Esophagus squamous epithelium (tissue), 5 donors: ENCODE measurements at places on chromosomes 4 and X. TPM values are rescaled to one million over a fixed set of nuclear protein-coding genes. Genes with fewer than 3 reads are reported as not detected.
A peak's percentile ranks its signal among the peaks of the same experiment; 100 is the strongest.

Gene ATP7A
- total RNA-seq = 14.7 TPM

Gene TLR1
- total RNA-seq = 11.3 TPM

Gene VGLL1
- 0.76 TPM for total RNA-seq

Gene CXCL6
- 10.1 TPM for total RNA-seq

DNA sequence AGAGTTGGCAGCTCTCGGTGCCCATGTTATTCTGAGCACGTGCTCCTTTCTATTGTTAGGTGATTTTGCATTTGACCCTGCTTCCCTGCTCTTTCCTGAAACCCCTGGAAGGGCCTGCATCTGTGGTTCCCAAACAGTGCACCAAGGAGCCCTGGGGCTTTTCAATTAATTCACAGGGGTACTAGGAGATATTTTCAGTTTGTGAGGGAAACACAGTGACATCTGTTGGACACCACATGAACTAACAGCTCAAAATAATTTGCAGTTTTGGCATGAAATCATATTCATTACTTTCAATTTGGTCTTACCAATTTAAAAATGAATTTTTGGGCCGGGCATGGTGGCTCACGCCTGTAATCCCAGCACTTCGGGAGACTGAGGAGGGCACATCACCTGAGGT lies 156.6 kb downstream of the GATB start:
- no peak for DNase-seq
- H3K27me3 ChIP-seq = no peaks in the 10 kb centered on the region
- peaks cover 21% of the 10 kb centered on the region for H3K36me3 ChIP-seq
- H3K4me3 ChIP-seq = no peak overlapping the region
- no peaks in the 10 kb centered on the region for H3K4me1 ChIP-seq

GRCh38 chrX:17828171-17828570 lies 32.9 kb downstream of the RAI2 start:
- H3K27ac ChIP-seq = peak overlapping the region; percentile 34
- no peak overlapping the region for H3K4me3 ChIP-seq
- H3K27me3 ChIP-seq = no peaks in the 10 kb centered on the region
- no peaks in the 10 kb centered on the region for H3K4me1 ChIP-seq
- no peak for DNase-seq
- H3K36me3 ChIP-seq = no peaks in the 10 kb centered on the region

DNA sequence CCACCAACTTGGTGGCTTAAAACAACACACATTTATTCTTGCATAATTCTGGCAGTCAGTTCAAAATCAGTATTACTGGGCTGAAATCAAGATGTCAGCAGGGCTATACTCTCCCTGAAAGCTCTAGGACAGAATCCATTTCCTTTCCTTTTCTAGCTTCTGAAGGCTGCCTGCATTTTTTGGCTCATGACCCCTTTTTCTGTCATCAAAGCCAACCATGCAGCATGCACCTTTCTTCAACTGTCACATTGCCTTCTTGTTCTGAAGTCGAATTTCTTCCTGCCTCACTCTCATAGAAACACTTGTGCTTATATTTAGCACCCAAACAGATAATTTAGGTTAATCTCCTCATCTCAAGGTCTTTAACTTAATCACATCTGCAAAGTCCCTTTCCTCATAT lies 79.8 kb upstream of the PPP1R2C start:
- no peak overlapping the region for H3K4me3 ChIP-seq
- H3K4me1 ChIP-seq = no peaks in the 10 kb centered on the region
- no peak for DNase-seq

DNA sequence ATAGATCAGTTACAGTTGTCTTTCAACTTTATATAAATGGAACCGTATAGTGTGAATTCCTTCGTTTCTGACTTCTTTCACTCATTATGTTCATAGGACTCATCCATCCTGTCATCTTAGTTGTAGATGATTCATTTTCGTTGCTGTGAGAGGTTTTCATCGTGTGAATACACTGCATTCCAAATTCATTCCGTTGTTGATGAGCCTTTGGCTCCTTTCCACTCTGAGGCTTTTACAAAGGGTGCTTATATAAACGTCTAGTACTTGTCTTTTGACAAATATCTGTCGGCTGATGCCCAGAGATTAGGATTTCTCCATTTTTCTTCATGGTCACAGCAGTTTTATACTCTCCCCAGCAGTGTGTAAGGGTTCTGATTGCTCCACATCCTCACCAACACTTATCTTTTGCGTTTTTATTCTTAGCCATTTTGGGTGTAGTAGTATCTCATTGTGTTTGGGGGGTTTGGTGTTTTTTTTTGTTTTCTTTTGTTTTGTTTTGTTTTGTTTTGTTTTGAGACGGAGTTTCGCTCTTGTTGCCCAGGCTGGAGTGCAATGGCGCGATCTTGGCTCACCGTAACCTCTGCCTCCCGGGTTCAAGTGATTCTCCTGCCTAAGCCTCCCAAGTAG lies 48.6 kb downstream of the LRP2BP start:
- no peaks in the 10 kb centered on the region for H3K27me3 ChIP-seq
- DNase-seq = no peak
- H3K4me3 ChIP-seq = no peak overlapping the region
- no peaks in the 10 kb centered on the region for H3K4me1 ChIP-seq
- peaks cover 65% of the 10 kb centered on the region for H3K36me3 ChIP-seq

GRCh38 chr4:33737726-33738125 lies 2506.6 kb downstream of the ARAP2 start:
- H3K27me3 ChIP-seq = no peaks in the 10 kb centered on the region
- DNase-seq = no peak
- H3K4me1 ChIP-seq = no peaks in the 10 kb centered on the region

DNA sequence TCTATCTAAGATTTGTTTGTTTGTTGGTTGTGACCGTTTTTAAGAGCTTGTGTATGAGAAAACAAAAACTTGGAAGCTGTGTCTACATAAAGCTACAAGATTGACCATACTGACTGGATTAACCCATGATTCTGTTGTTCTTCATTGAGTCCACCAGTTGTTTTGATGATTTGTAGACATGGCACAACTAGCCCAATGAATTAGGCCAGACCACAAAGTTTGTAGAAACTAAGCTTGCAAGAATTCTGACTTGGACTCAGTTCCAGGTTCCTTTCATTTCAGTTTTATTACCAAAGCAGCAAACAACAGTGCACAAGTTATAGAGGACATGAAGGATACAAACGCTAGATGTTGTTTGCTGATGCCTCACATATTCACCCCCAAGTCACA lies 119.3 kb downstream of the RASGEF1B start:
- DNase-seq = no peak
- no peaks in the 10 kb centered on the region for H3K4me1 ChIP-seq
- no peak overlapping the region for H3K4me3 ChIP-seq
- no peaks in the 10 kb centered on the region for H3K36me3 ChIP-seq
- no peak overlapping the region for H3K27ac ChIP-seq
- H3K27me3 ChIP-seq = no peaks in the 10 kb centered on the region
